Tongue (tissue), 3 donors: ENCODE measurements at places on chromosomes 12 and 14. TPM values are rescaled to one million over a fixed set of nuclear protein-coding genes. Genes with fewer than 3 reads are reported as not detected.

DNA sequence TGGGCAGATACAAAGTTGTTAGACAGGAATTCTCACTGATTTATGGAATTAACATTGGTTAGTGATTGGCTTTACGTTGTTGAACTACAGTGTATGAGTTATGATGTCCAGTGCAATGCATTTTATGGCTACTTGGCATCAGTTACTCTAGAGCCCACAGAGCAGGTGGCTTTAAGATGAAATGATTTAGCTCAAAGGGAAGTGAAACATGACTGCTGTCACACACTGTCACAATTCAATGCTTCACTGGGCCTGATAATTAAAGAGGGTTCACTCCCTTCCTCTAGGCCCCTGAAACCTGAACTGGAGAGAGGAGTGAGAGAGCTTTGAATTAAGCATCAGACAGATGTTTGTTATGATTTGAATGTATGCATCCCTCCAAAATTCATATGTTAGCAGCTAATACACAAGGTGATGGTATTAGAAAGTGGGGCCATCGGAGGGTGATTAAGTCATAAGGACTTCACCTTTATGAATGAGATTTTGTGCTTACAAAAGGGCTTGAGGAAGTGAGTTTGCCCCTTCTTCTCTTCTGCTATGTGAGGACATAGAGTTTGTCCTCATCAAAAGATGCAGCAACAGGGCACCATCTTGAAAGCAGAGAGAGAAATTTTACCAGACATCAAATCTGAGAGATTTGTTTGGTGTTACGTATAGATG is 175.8 kb upstream of the GRIN2B start:
- DNase-seq, result no peak

GRCh38 chr14:49549446-49549845 is 36.7 kb downstream of the RPS29 start:
- no peak for DNase-seq

GRCh38 chr12:102503056-102503681 is 22.8 kb upstream of the IGF1 start:
- no peak for DNase-seq

Gene CLMN
- total RNA-seq, result 8.5 TPM

DNA sequence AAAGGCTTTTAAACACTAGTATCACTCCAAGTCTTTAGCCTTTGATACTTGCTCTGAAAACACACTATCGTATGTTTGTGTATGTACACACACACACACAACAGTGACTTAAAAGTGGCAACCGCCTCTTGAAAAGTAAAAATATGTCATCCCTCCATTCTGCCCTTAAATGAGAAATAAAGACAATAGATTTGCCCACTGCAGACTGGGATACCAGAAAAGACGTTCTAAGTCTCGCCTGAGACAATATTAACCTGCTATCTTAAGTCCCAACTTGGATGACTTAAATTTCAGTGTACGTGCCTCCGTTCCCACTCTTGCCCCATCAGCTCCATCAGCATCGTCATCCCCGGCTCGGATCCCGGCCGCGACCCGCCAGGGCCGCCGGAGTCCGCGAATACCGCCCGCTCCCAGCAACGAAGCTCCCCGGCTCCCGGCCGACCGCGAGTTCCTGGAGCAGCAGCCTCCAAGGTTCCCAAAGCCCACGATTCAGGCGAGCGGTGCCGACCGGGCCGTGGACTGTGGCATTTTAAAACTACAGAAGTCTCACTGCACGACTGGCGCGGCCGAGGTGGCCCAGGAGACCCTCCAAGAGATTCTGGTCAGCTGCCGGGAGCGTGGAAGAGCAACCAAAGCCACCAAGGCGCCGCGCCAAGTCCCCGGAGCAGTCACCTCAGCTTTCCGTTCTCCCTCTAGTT is 2.8 kb upstream of the ARID2 start:
- peak; percentile 32 for DNase-seq

GRCh38 chr12:31011336-31011735 is 62.3 kb upstream of the DDX11 start:
- DNase-seq, result no peak
